ENCODE measurements at places on chromosomes 6 and 20. TPM values are rescaled to one million over a fixed set of nuclear protein-coding genes. Genes with fewer than 3 reads are reported as not detected.

DNA sequence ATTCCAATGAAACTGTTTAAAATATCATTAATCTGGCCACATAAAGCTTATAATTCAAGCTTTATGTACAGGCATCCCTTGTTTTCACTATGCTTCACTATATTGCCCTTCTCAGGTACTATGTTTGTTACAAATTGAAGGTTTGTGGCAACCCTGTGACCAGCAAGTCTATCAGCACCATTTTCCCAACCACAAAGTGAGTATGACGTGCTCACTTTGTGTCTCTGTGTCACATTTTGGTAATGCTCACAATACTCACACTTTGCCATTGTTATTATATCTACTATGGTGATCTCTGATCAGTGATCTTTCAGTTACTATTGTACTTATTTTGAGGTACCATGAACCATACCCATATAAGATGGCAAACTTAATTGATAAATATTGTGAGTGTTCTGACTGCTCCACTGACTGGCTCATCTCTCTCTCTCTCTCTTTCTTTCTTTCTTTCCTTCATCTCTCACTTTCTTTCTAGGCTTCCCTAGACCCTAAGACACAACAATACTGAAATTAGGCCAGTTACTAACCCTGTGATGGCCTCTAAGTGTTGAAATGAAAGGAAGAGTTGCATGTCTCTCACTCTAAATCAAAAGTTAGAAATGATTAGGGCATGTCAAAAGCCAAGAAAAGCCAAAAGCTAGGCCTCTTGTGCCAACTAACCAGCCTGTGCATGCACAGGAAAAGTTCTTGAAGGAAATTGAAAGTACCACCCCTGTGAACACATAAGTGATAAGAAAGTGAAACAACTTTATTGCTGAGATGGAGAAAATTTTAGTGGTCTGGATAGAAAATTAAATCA is 227.9 kb downstream of the BCAS1 start:
- DNase-seq, result no peak

GRCh38 chr20:19947611-19948264 is 69.4 kb upstream of the NAA20 start:
- DNase-seq, result no peak

DNA sequence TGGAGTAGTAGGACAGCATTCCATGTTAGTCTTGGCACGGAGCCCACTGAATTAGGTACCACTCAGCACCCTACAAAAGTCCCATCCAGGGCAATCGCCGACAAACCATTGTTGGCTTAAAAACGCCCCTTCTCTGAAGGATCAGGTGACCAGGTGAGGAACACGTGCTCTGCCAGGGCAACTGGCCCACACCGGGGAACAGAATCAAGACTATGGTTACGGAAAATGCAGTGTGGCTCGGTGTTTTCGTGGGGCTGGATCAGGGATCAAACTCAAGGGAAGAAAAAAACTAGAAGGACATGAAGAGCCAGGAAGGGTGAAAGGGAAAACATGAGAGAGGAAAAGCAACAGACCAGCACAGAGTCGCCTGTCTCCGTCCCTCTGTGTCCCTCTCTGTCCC is 177.8 kb upstream of the ARID1B start:
- DNase-seq, result no peak

- no peak for DNase-seq
These were observed 43.0 kb downstream of the RPRD1B start for GRCh38 chr20:38076548-38076947.

The GMPR gene
- polyA plus RNA-seq, result 6.5 TPM

The XKR7 gene
- 0.12 TPM for polyA plus RNA-seq
